ENCODE measurements at places on chromosomes 12 and 14.

GRCh38 chr12:95573951-95574576 lies 22.8 kb upstream of the USP44 start:
- no peak for DNase-seq

DNA sequence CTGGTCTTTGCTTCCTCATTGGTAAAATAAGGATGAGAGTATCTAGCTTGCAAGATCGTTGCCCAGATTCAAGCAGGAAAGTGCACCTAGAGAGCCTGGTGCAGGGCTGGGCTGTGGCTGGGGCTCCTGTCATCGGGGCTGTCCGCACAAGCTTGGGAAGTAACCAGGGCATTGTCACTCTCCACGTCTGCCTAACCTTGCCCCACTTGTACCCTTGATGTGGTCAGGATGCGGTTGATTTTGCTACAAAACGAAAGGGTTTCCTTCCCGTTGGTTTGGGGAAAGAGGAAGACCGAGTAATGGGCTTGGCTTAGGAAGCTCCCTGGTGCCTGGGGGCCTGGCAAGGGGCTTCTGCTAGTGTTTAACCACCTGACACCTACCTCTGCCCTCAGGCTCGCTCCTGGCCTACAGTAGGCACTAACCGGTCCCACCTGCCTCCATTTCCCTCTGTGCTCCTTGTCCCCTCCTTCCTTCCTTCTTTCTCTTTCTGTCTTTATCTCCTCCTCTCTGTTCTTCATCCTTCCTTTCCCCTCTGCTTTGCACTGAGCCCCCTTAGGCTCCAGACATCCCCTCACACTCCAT lies 21.8 kb downstream of the MVK start:
- no peak for DNase-seq

DNA sequence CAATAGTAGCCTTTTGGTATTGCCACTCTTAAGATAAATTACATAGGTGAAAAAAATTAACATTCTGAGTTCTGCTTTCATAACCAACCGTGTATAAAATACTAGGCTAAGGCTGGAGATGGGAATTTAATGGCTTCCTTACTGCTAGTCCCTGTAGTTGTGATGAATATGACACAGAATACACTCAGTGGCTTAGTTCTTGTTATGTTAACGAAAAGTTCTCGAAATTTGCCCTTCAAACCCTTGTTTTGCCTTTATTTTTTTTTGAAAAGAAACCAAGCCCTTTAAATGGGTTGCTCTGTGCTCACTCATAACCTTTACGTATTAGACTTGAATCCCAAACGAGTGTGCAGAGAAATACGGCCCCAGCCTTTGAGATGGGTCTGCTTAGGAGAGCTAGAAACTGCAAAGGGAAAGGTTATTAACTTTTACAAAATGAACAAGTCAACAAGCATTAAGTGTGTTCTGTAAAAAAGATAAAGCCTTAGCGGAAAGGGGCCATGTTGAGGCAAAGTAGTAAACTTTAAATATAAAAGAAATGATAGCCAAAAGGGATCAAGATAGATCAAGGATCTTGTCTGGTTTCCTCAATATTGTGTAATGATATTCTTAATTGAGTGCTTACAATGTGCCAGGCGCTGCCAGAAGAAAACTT lies 1.7 kb downstream of the NUDT4 start:
- DNase-seq: no peak

DNA sequence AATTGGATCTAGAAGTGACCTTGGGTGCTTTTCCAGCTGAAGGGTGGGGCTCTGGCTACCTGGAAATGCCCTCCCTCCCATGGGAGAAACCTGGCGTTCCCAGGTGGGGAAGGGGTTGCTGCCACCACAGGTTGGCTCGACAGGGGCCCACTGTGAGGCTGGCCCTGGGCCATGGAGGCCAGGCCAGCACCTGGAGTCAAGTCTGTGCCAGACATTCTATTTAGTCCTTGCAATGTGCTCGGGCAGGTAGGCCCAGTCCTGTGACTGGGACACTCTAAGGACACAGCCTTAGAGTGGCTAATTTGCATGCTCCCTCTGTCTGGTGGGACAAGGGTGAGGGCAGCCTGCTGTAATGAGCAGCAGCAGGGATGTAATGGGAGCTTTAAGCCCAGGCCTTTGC lies 11.9 kb downstream of the VRTN start:
- no peak for DNase-seq

- DNase-seq: peak; percentile 53
These were observed 42.5 kb downstream of the SMIM41 start for GRCh38 chr12:52121824-52122539.

- DNase-seq: no peak
These were observed 38.3 kb downstream of the FNTB start for GRCh38 chr14:65024957-65025356.

Data from NCI-H187 (cell line).